Stimulated activated CD4-positive, alpha-beta T cell treated with anti-CD3 and anti-CD28 coated beads, Interleukin-12 subunit alpha, Interleukin-12 subunit beta, amount 100 ng/mL, for 24 hours (primary cell): ENCODE measurements at places on chromosomes 12 and 14.

- no peak for DNase-seq
These were observed 92.5 kb downstream of the SSPN start for GRCh38 chr12:26287671-26288381.

GRCh38 chr12:24902511-24903328 is 46.2 kb downstream of the BCAT1 start:
- peak; percentile 5 for DNase-seq

DNA sequence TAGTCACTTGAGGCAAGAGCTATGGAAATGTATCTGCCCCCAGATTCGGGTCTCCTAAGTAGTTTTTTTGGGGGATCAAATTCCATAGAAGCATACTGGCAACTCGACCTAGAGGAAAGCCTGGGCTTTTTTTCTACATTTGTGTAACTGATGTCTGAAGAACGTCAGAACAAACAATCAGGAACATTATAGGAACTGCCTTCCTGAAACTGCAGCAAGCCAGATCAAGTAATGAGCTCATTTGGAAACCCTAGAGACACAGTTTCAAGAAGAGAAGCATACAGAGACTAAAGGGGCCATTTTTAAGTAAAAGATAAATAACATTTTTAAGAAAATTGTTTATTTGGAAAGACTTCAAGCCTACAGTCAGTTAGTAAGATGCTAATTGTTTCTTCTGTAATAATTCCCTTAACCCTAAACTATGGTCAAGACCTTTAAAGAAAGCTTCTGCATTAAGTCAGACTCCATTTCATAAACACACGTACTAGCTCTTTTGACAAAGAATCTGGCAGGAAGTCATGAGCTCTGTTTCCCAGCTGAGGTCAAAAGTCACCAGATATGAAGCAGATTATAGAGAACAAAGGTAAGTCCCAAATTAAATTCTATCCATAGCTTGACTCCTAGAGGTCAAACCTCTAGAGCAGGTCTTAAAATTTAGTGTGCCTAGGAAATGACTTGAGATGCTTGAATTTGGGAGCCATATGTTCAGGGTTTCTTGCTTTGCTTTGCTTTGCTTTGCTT is 112.8 kb downstream of the EGLN3 start:
- DNase-seq: no peak

DNA sequence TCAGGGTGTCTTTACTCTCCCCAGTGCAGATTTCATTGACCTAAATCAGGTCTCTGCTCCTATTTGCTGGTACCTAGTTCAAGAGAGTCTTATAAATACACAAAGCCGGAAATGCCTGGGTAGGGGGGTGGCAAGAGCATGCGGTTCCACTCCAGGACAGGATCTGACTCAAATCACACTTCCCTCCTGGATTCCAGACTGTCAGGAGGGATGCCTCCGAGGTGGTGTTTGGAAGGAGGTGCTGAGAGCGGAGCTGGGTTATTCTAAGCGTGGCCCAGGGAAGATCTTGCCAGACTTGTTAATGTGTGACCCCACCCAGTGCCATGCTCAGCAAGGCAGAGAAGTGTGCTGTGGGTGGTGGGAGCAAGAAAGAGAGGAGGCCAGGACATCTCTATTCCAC is 49.8 kb downstream of the B4GALNT3 start:
- DNase-seq: no peak

- DNase-seq: no peak
These were observed 4.3 kb upstream of the HEBP1 start for GRCh38 chr12:13004361-13004760.

DNA sequence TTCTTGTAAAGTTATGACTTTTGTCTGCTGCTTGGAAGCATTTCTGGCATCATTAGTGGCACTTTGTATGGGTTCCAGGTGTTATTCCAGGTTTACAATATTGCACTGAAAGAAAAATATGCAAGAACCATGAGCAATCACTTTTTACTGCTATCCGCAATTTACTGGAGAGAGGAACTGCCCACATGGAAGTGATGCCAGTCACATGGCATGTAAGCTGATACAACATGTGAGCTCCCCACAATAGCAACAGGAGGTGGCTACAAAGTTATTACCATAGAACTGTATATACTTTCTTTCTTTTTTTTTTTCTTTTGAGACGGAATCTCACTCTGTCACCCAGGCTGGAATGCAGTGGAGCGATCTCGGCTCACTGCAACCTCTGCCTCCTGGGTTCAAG is 1012.1 kb downstream of the BCL11B start:
- DNase-seq: no peak

GRCh38 chr12:131116468-131117117 is 162.9 kb downstream of the ADGRD1 start:
- no peak for DNase-seq

DNA sequence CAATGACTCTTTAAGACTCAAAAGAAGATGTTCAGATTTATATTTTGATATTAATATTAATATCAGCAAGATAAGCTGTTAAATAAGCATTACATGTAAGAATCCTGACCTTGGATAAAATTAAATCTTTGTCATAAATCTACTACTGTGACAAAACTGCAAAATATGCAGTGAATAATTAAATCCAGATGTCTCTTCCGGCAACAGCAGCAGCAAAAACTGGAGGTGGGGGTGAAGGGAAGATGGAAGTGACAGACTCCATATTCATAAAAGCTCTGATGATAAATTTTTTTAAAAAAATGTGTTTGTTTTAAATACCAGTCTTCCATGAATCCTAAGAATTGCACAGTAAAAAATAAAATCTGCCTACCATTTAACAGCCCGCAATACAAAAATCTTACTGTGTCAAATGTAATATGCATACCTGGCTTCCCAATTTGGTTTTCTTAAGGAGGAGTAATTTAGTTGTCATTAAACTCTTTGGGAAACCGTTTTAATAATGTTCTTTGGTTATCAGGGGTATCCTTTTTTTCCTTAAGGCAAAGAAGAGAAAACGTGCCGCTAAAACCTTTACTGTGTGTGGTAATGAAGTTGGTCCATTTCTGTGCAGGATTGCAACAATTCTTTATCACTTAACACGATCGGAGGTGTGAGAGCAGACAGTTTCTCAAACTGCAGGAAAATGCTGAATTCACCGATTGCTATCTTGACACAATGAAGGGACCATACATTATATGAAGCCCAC is 478.2 kb downstream of the DIO2 start:
- no peak for DNase-seq

GRCh38 chr12:4420138-4420670 is 25.4 kb downstream of the FGF6 start:
- no peak for DNase-seq

DNA sequence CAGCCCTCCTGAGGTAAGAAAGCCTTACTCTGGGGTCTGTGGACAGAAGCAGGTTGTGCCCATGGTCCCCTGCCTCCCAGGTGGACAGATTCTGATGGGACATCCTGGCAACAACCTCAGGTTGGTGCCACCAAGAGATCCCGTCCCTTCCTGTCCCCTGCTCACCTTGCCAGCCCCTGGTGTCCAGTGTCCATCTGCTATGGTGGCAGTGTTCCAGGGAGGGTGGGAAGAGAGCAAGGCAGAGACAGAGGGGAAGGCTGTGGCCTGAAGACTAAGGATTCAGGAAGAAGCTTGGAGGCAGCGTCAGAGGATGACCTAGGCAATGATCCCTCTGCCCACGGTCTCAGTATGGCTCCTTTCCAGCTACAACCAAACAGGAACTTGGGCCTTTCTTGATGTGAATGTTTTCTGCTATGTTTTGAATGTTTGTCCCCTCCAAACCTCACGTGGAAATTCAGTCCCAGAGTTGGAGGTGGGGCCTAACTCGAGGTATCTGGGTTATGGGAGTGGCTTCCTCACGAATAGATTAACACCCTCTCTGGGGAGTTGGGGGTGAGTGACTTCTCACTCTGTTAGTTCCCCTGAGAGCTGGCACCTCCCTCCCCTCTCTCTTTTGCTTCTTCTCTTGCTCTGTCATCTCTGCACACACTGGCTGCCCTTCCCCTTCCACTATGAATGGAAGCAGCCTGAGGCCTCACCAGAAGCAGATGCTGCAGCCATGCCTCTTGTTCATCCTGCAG is 26.9 kb downstream of the IQSEC3 start:
- no peak for DNase-seq

- DNase-seq: no peak
These were observed 21.7 kb downstream of the NGB start for GRCh38 chr14:77249286-77249685.

GRCh38 chr14:65948302-65948701 is 535.8 kb downstream of the FUT8 start:
- DNase-seq: no peak

GRCh38 chr12:47095446-47096236 is 15.9 kb upstream of the AMIGO2 start:
- DNase-seq: no peak

DNA sequence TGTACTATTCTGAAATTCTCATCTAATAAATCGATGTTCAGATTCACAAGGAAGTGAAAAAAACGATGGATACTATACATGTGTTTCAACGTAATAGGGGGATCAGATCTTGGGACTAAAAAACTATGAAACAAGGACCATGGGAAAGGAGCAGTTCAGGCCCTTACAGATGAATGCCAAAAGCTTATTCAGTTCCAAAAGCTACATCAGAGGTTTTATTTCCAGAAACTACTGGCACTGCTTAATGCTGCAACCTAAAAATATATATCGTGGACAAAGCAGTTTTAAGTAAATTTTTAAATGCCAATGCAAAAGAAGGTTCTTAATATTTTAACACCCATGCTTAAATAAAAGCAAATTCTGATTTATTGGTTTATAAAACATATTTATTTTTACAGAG is 38.5 kb downstream of the LRIG3 start:
- DNase-seq: no peak

GRCh38 chr12:70520847-70521246 is 116.4 kb downstream of the PTPRB start:
- no peak for DNase-seq

DNA sequence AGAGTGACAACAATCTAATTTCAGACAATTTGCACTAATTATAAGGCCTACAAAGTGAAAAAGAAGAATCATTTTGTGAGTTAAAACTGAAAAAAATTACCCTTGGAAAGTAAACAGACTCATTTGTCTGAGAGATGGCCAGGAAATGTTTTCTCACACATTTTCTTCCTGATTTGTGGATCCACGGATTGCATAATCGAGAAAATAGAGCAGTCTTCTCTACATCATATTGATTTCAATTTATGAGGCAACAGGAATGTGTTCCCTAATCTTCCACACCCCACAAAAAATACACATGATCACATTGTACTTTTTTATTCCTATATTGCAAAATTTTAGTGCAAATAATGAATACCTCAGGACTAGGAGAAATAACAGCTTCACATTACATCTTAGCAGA is 160.8 kb downstream of the CCER1 start:
- no peak for DNase-seq

- no peak for DNase-seq
These were observed 11.5 kb downstream of the PTGER2 start for GRCh38 chr14:52325630-52326029.

DNA sequence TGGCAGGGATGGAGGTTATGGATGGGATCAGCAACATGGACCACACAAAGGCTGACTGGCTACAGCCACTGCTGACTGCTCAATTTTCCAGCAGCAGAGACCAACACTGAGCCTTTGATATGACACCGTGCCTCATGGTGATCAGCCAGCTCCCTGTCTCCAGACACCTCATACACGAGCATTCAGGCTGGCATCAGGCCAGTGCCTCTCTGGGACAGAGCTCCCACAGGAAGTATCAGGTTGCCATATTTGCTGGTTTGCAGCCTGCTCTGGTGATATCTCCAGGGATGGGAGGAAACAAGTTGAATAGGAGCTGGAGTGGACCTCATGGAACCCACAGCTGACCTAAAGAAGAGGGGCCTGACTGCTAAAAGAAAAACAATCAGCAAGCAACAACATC is 471.2 kb upstream of the ATXN7L3B start:
- DNase-seq: no peak

GRCh38 chr12:3141339-3142321 is 64.5 kb downstream of the TSPAN9 start:
- no peak for DNase-seq

DNA sequence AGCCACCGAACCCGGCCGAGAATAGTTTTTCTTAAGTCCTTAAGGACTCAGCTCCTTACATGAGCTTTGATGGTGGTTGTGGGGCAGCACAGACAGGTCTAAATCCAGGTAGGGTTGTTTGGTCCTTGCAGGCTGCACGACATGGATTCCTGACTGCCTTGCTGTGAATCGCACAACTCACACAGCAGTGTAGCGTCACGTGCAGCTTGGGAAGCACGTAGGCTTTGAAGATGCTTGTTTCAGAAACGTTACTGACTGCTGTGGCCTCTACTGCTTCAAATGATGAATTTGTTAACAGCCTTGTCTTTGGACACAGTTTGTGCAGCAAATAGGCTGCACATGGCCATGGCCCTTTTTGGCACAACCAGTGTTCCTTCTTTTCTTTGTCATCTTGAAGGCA is 29.9 kb downstream of the ZBTB42 start:
- no peak for DNase-seq

GRCh38 chr14:34872822-34873588 is 2.2 kb downstream of the BAZ1A start:
- DNase-seq: no peak

GRCh38 chr12:57604454-57604991 is at the start of gene DTX3:
Gene DTX3 (plus strand): TSS chr12:57604824. CDS start chr12:57606518, 1,694 bp downstream.
- DNase-seq: peak; percentile 24

DNA sequence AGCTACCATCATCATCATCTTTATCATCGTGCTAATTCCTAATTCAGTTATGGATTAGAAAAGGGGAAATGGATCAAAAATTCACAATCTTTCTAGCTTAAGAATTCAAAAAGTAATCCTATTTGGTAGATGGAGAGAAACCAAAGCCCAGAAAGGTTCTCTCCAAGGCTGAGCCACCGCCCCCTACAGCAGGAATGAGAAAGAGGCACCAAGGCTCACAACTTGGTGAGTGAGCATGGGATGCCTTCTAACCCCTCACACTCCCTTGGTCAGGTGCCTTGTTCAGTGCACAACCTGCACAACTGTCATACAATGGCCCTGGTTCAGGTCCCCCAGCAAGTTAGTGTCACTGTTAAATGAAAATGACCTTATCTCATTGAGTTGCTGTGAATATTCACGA is 171.5 kb downstream of the ANO2 start:
- no peak for DNase-seq

GRCh38 chr12:86256163-86256562 is at the start of gene MGAT4C:
Gene MGAT4C (minus strand): TSS chr12:86256391.
- DNase-seq: no peak

DNA sequence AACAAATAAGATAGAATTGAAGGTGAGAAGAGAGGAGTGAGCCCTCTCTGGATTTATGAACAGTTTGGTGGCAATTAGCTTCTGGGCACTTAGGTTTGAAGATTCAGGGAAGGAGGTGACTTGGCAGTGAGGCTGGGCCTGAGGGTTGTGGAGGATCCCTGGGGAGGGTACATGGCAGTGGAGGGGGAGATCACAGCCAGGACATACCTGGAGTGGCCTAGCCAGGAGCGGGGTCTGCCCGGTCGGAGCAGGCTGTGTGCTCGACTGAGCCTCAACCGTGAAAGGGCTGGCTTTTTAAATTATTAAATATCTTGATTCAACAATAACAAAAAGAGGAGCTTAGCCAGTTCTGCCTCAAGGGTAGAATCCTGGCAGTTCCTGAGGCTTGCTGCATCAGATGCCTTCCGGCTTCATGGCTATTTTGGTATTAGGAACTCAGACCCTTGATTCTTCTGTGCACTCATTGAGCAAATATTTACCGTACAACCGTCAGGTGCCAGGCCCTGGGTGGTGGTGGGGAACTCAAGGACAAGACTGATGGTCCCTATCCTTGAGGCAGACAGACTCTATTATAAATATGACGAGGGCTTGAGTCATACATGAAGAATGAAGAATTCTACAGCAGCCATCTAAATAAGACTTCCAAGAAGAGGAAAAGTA is 73.4 kb downstream of the SPTB start:
- no peak for DNase-seq
